ENCODE measurements at places on chromosomes 11 and 22.
A peak's percentile ranks its signal among the peaks of the same experiment; 100 is the strongest.

DNA sequence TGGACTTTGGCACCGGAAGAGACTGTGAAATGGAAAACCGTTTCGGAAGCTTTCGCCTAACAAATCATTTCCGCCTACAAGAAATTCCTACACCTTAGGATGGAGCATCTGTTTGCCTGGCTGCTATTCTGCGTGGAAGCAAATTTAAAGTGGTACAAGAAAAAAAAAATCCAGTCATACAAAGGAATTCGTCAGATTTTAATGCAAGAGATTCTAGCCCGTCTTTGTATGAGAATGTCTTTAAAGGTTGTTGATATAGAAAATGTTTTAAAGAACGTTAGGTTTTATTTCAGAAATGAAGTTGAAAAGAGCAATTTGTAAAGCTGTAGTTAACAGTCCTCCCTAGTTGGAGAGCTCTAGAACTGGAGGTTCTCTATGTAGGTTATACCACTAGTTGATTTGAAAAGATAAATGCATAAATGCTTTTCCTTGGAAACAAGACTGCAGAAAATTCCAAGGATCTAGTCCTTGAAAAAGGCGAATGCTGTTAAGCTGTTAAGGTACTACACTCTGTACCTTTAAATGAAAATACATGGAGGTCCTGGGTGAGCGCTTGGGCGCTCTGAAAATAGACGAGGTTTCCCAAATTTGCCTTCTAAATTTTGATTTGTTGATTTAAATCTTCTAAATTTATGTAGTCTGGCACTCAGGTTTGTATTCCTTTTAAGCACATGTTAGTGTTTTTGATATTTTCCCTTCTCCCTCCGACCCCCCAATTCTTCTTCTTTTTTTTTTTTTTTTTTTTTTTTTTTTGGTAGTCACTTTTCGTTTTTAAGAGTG lies 2.4 kb downstream of the NCR3LG1 start:
- no peak for DNase-seq

DNA sequence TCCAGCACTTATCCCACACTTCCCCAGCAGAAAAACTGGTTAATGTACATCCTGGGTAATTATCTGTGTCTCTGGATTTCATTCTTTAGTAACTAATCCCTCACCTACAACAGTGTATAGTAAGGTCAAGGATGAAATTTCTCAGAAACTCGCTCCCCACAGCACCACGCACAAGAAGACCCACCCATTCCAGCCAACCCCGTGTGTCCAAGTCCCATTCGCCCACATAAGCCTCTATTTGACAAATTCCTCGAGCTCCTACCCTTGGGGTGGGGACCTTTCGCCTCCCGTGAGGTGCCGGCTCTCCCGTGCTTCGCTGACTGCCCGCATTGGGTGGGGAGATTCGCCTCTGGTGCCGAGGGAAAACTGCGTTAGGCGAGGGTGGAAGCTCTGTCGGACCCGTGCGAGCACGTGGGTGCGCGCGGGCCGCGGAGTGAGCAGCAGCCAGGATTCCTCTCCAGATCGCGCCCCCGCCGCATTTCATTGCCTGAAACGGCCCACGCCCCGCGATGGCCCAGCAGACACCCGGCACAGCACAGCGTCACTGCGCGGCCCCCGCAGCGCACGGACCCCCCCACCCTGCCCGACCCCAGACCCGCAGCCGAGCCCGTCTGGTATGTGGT lies 866 bp downstream of the EXPH5 start:
- no peak for DNase-seq

- no peak for DNase-seq
Observed at GRCh38 chr22:27148886-27149470, 491.6 kb downstream of the MIAT start.

GRCh38 chr11:2930704-2931419 lies 1.6 kb upstream of the PHLDA2 start:
- no peak for DNase-seq

GRCh38 chr11:125180413-125181305 lies 16.1 kb downstream of the PKNOX2 start:
- DNase-seq: no peak

DNA sequence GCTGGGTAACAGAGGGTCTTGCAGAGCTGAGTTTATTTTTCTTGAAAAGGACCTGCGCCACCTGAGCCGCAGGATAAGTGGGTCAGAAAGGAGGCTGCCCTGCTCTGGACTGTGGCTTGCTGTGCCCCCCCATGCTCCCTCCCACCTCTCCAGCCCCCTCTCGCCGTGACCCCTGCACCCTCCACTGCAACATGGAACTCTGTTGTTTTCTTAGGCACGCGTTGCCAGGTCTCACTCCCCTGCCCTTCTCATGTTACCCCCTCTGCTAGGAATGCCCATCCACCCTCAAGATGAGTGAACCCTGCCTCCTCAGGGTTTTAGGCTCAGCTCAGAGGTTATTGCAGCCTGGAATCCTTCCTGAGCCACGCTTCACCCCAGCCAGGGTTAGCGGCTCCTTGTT lies 10.8 kb downstream of the ETS1 start:
- DNase-seq: no peak

- no peak for DNase-seq
Observed at GRCh38 chr22:38218661-38219622, 17.1 kb downstream of the MAFF start.

- no peak for DNase-seq
Observed at GRCh38 chr22:49543876-49544275, 283.8 kb downstream of the BRD1 start.

DNA sequence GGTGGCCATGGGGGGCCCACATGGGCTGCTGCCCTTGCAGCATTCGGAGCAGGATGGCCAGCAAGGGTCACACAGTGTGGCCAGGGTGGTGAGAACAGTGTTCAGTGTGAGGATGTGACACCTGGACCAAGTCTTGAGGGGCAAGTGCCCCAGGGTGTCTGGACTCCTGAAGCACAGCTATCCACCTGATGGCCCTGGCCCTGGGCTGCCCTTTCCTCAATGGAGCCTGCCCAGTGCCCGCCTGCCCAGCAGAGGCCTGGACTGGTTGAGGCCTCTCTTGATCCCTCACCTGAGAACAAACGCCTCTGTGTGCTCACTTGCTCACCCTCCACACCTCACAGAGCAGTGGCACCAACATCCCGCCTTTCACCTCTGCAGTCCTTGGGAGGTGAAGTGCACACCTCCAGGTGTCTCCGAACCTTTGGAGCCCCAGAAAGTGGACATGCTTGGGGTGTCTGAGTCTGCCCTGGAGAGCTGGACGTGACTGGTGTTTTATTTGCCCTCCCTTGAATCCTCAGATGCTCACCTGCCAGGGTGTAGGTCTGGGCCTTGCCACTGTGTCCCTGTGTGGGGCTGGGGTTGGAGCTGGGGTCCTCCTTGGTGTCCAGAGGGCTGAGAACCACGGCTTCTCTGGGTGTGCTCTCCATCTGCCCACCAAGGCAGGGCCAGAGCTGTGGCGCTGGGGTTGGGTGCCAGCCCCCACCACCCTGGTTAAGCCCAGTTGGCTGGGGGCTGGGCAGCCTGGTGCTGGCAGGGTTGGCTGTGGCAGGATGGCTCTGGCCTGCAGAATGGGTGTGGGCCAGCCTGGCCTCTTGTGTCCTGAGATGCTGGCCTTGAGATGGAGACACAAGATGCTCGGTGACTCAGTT lies 3.8 kb upstream of the MUC2 start:
- DNase-seq: no peak

- DNase-seq: no peak
Observed at GRCh38 chr22:48389916-48390315, 1437.8 kb downstream of the BRD1 start.

GRCh38 chr11:66834943-66835342 lies 8.3 kb upstream of the RCE1 start:
- no peak for DNase-seq

GRCh38 chr22:45537734-45538181 lies 35.1 kb downstream of the FBLN1 start:
- DNase-seq: no peak

- no peak for DNase-seq
Observed at GRCh38 chr11:110299006-110299785, 2.8 kb upstream of the RDX start.

DNA sequence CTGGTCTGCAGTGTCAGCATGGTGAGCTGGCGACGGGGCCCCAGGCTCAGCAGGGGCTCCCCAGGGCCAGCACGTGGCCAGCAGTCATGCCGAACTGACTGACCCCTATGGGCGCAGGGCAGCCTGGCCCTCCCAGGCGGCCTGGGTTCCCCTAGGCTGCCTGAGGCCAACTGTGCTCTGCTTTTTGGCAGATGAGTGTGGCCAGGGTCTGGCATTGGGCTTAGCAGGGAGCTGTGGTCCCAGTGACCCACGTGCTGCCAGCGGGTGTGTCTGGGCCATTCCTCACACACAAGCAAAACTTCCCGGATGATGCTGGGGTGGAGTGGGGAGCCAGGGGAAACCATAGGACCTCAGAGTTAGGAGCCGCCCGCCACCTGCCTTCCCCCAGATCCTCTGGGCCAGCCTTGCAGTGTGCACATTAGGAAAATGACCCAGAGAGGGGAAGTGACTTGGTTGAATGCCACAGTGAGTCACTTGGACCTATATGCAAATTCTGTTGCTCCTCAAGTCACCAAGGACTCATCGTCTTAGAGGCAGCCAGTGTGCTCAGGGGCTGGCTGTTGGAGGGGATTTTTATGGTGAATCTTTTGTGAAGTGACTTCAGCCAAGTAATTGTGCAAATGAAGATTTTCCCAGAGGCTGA lies 6.5 kb downstream of the ADORA2A start:
- DNase-seq: no peak

GRCh38 chr22:49300951-49301397 lies 526.7 kb downstream of the BRD1 start:
- DNase-seq: no peak

DNA sequence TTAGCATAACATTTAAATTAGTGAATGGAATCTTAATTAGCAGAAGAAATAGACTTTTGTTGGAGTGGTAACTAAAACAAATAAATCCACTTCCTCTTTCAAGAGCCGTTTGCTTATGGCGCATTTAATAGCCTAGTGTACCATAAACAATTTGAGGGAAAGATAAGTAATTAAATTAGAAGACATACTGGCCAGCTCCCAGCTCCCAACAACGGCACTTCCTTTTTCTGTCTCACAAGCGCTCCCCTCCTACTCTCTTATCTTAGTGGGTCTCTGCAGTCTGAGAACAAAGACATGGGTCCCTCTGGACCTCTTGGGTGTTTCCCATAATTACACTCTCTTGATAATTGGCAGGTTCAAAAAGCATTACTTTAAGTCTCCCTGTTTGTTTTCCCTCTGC lies 146.0 kb downstream of the OPCML start:
- no peak for DNase-seq

DNA sequence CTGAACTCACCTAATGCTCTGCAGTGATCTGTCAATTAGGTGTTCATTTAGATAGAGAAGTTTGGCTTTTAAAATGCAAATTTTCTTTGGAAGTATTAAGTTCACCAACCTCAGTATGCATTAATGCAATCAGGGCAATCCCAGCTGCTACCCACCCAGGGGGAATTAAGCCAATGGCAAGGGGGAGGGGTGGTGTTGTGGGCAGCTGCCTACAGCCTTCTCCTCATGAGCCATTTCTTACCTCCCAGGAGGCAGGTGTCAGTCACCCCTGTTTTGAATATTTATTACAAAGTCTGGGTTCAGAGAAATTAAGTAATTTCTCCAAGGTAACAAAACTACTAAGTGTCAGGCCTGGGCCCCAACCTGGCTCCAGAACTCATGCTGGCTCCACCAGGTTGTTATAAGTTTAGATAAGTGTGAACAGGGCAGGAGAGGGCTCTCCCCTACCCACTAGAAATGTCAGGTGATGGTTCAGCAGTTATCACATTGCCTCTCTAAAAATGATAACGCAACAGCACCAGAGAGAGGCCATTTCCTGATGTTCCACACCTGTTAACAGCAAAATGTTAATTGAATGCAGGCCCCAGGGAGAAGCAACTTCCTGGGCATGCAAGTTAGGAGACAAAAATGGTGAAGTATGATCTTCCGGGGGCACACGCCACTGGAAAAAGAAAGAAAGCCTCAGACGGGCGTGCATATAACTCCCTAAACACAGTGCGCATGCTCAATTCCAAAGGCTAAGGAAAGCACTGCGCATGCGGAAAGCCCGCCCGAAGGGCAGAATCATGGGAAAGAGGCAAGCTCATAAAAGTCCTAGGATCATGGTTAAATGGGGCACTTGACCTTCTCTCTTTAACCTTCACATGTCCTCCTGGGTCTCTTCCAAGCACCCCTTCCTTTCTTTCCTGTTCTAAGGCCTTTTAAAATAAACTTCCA lies 35.4 kb upstream of the GNAZ start:
- DNase-seq: no peak

GRCh38 chr11:75839851-75840250 lies 24.8 kb downstream of the UVRAG start:
- DNase-seq: no peak

- DNase-seq: no peak
Observed at GRCh38 chr11:131943295-131943694, 572.9 kb downstream of the NTM start.

DNA sequence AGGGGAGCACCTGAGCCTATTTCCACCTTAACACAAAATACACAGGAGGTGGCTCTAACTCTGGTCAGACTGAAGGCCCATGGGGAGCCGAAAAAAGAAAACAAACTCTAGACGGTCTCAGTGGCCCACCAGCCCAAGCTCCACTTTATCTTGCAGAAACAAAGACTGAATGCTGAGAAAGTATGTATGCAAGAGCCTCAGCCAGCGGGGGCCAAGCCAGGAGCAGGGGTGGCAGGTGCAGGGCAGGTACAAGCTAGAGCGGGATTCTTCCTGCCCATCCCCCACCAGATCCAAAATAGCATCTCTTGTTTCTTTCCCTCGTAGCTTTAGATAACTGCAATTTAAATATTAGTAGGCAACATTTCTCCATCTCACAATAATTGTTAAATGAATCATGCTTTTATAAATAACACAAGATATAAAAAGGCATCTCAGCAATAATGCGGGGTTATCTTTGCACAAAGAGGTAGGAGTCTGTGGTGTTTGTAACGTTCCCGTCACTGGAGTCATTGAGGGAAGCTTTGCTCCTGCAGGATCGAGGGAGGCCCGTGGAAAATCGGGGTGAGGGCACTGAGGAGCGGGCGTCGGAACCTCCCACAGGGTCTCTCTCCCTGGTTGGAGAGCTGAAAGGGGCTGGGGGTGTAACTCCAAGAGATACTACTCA lies 418.0 kb downstream of the SHANK2 start:
- no peak for DNase-seq

- no peak for DNase-seq
Observed at GRCh38 chr11:85665733-85666132, 804 bp upstream of the CREBZF start.

- DNase-seq: peak; percentile 30
Observed at GRCh38 chr11:2186669-2187279, 15.2 kb upstream of the TH start.

DNA sequence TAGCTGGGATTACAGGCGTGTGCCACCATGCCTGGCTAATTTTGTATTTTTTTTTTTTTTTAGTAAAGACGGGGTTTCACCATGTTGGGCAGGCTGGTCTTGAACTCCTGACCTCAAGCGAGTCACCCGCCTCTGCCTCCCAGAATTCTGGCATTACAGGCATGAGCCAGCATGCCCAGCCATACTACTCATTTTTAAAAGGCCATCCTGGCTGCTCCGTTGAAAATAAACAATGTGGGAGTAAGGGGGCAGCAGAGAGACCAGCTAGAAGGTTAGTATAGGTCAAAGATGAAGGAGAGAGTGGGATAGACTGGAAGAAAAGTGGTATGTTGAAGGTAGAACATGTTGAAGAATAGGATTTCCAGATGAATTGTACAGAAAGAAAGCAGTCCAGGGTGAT lies 17.6 kb upstream of the LIN7C start:
- DNase-seq: no peak

- DNase-seq: no peak
Observed at GRCh38 chr22:43185860-43186261, 1.1 kb downstream of the TTLL12 start.
